Ascending aorta (tissue), 2 donors: ENCODE measurements at places on chromosomes 1 and 21. TPM values are rescaled to one million over a fixed set of nuclear protein-coding genes. Genes with fewer than 3 reads are reported as not detected.

DNA sequence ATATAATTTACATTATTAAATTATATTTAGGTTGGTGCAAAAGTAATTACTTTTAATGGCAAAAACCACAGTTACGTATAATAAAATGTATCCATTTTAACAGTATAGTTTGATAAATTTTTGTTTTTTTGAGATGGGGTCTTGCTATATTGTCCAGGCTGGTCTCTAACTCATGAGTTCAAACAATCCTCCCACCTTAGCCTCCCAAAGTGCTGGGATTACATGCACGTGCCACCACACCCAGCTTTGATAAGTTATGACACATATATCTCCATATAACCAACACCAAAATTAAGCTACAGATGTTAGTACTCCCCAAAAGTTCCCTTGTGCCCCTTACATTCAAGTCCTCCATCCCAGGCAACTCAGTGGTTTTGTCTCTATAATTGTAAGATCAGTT lies 163.1 kb downstream of the SMYD3 start:
- no peak for DNase-seq
- H3K27me3 ChIP-seq = no peaks in the 10 kb centered on the region
- no peaks in the 10 kb centered on the region for H3K36me3 ChIP-seq
- H3K4me1 ChIP-seq = no peaks in the 10 kb centered on the region

DNA sequence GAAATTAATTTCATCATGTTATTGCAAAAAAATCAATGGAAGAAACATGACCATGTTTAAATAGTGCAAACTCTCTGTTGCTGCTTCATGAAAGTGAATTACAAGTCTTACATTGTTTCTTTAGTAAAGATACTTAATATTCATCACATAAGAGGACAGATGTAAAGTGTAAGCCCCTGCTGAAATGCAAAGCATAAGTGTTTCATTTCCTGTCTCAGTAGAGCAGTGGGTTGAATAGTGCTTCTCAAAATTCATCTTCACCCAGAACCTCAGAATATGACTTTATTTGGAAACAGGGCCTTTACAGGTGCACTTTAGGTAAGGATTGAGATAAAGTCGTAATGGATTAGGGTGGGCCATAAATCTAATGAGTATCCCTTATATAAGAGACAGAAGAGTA lies 738.4 kb upstream of the RGS18 start:
- no peaks in the 10 kb centered on the region for H3K4me1 ChIP-seq
- no peak for DNase-seq
- H3K36me3 ChIP-seq = no peaks in the 10 kb centered on the region
- no peak overlapping the region for H3K27ac ChIP-seq
- no peaks in the 10 kb centered on the region for H3K27me3 ChIP-seq
- no peak overlapping the region for H3K4me3 ChIP-seq

GRCh38 chr1:207071426-207071825 lies 17.2 kb upstream of the C4BPB start:
- no peak overlapping the region for H3K27ac ChIP-seq
- H3K36me3 ChIP-seq = peaks cover 41% of the 10 kb centered on the region

GRCh38 chr1:180610556-180611015 lies 21.2 kb upstream of the XPR1 start:
- no peak for DNase-seq
- H3K4me3 ChIP-seq = no peak overlapping the region
- H3K36me3 ChIP-seq = no peaks in the 10 kb centered on the region
- no peaks in the 10 kb centered on the region for H3K4me1 ChIP-seq
- no peaks in the 10 kb centered on the region for H3K27me3 ChIP-seq
- no peak overlapping the region for H3K27ac ChIP-seq

DNA sequence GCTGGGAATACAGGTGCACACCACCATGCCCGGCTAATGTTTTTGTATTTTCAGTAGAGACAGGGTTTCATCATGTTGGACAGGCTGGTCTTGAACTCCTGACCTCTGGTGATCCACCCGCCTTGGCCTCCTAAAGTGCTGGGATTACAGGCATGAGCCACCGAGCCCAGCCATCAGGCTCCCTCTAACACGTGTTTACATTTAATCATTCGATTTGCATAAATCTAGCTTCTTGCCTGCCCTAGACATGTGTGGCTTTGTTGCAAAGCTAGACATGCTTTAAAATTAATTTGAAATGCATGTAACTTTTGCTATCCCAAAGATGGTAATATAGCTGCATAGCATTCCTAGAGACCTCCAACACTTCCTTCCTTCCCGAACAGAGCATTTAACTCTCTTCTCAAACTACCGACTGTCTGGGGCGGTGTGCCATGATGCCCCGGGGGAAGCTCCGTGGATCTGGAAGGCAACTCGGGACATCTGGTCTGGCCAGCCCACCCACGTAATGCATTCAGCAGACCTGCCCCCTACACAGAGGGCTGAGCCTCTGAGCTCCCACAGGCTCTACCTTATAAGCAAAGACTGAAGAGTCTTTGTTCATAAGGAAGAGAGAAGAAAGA lies 34.6 kb upstream of the NID1 start:
- no peak for DNase-seq
- H3K27ac ChIP-seq = no peak overlapping the region
- H3K27me3 ChIP-seq = no peaks in the 10 kb centered on the region
- H3K4me1 ChIP-seq = no peaks in the 10 kb centered on the region
- no peak overlapping the region for H3K4me3 ChIP-seq

GRCh38 chr1:226233293-226233692 lies 9.8 kb downstream of the MIXL1 start:
- DNase-seq = no peak
- H3K4me3 ChIP-seq = no peak overlapping the region
- no peaks in the 10 kb centered on the region for H3K27me3 ChIP-seq
- H3K36me3 ChIP-seq = no peaks in the 10 kb centered on the region
- no peak overlapping the region for H3K27ac ChIP-seq

The PM20D1 gene
- total RNA-seq = not detected

The RNU1-3 gene
- under 0.01 TPM for total RNA-seq

The SPATC1L gene
- total RNA-seq = 37.4 TPM
